ENCODE measurements at places on chromosomes 6 and 20.

DNA sequence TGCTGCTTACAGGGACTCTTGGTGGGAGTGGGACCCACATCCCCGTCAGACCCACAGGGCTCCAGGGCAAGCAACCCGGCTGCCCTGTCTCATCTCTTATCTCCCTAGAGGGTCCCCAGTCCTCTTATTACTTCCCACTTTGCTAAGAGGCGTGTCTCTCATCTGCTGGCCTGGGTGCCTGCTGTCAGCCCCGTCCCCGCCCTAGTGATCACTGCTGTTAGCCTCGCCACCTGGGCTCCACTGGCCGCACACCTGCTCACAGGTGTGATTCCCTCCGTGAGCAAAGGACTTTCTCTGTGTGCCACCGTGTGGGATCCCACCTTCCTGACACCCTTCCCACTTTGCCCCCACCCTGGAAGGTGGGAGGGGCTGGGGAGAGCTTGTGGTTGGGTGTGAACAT is 57.6 kb downstream of the TCP11 start:
- no peak for DNase-seq

DNA sequence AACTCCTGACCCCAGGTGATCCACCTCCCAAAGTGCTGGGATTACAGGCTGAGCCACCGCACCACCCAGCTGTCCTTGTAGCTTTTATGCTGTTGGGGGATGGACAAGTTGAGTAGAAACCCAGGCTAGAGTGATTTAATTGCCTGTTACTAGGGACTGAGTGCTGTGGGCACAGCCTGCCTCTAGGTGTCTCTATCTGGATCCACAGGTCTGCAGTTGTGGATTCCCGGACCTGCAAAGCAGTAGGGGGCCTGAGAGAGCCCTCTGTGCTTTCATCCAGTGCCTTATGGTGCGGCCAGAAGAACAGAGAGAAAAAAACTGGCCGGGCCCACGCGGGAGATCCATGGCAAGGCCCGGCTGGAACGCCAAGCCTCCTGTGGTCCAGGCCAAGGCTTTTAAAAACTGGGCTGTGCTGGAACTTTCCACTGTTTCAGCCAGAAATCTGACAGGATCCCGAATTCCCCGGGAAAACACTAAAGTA is 5.2 kb downstream of the SIRPA start:
- DNase-seq: peak; percentile 50

DNA sequence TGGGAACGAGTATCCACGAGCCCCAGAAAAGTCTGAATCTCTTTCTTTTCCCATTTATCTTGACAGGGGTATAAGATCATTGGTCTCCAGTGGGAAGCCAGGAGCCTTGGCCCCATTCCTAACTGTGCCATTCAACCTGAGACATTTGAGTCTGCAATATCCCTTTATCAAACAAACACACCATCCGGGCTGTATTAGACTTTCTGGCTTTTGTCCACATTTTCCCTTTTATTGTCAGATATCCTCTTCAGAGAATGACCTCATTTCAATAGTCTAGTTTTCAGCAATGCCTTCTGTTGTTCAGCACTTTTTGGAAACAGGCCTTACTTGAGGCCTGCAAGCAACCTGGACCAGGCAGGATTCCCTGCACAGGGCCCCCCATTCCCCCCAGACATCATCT is 15.7 kb downstream of the BPIFA1 start:
- no peak for DNase-seq

- no peak for DNase-seq
Measured at GRCh38 chr6:78400076-78400475, 467.3 kb upstream of the IRAK1BP1 start.

- DNase-seq: no peak
Measured at GRCh38 chr20:33481431-33481941, 8.4 kb upstream of the CBFA2T2 start.

GRCh38 chr6:157021993-157022740 is 245.0 kb downstream of the ARID1B start:
- DNase-seq: peak; percentile 90

- peak; percentile 98 for DNase-seq
Measured at GRCh38 chr6:130602151-130602770, 224.9 kb upstream of the SMLR1 start.

DNA sequence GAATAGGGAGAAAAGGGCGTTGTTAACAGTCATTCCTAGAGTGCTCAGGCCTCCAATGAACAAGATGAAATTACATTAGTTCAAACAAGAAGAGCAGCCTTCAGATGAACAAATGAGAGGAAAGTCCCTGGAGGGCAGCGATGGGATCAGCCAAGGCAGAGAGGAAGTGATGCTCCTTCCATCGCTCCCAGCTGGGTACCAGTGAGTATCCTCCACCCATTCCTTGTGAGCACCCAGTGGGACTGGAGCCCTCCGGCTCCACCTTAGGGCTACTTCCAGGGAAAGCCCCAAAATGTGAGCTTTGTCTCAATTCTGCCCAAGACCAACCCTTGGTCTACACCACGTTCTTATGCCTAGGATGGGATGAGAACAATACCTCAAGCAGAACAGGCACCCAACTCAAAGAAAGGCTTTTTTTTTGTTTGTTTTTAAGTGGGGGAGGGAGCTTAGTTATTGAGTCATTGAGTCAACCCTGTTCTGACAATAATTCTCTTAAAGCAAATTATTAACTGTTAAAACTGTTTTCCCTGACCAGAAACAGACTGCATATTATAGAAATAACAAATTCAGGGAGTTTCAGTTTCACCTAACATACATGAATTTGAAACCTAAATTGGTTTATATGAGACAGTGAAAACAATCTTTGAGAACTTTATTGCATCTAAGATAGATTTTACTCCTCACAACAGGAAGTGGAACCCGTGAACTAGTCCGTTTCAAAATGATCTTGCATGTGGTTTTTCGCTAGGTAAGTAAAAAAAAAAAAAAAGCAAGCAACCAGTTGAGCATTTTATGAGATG is 106.9 kb downstream of the IPCEF1 start:
- DNase-seq: no peak

GRCh38 chr6:149463781-149464180 is 21.0 kb downstream of the ZC3H12D start:
- DNase-seq: no peak

- DNase-seq: no peak
Measured at GRCh38 chr6:75424618-75425548, 68.7 kb downstream of the FILIP1 start.

DNA sequence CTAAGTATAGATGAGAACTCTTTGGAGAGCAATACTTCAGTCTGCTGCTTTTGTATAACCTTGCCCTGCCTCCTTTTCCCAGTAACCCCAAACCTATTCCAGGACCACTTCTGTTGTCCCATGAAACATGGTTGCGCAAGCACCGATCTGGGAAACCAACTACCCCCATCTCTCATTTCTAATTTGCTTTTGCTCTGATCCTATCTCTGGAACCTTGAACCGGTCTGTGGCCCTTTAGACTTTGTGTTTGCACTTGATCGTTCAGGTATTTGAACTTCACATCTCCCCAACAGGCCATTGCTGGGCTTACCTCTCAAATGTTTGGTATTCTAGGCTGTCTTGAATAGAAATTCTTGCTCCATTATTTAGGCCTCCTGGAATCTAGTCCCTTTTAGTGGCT is 25.0 kb downstream of the L3MBTL3 start:
- DNase-seq: no peak

- DNase-seq: peak; percentile 10
Measured at GRCh38 chr6:152004036-152004566, 196.6 kb downstream of the ESR1 start.

DNA sequence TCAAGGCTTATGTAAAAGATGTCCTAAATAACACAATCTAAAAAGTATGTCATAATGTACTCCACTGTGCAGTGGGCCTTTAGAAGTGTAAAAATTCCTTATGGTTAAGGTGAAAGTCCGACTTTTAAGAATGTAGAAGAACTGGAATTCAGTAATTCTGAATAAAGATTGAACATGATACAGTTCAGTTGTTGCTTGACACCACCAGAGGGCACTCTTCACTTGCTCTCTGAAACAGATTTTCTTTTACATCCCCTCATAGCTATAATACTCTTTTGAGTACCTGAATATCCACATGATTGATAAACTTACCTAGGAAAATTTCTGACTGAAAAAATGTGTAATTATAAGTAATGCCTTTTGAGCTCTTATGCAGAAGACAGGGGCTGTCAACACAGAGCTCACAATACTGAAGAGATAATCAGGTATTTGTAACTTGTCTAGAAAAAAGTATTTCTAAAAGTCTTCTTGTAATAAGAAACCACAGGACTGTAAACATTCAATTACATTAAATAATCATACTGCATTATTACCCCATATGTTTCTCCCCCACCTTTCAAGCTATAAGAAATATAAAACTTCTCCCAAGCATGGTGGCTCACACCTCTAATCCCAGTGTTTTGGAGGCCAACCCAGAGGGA is 92.1 kb downstream of the POPDC3 start:
- DNase-seq: peak; percentile 36

- DNase-seq: peak; percentile 30
Measured at GRCh38 chr6:138346302-138347195, 31.2 kb upstream of the SMIM28 start.

GRCh38 chr6:25553502-25553901 is 98.5 kb upstream of the SCGN start:
- DNase-seq: no peak

DNA sequence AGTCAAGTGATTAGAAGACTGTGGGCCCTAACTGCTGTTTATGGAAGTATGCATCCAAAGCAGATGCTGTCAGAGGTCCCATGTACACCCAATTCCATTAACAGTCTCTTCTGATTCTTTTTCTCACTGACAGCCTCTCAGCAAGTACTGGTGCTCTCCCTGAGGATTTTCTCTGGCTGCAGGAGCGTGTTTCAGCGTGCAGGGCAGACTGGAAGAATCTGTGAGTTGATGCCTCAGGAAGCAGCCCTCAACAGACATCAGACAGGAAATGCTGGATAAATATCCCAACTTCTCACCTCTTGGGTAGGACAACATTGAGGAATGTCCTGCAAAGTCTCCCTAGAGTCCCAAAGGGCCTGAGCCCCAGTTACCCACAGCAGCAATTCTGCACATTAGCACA is 40.8 kb downstream of the ANKEF1 start:
- no peak for DNase-seq

- DNase-seq: no peak
Measured at GRCh38 chr20:63700199-63701050, 4.0 kb downstream of the TNFRSF6B start.

DNA sequence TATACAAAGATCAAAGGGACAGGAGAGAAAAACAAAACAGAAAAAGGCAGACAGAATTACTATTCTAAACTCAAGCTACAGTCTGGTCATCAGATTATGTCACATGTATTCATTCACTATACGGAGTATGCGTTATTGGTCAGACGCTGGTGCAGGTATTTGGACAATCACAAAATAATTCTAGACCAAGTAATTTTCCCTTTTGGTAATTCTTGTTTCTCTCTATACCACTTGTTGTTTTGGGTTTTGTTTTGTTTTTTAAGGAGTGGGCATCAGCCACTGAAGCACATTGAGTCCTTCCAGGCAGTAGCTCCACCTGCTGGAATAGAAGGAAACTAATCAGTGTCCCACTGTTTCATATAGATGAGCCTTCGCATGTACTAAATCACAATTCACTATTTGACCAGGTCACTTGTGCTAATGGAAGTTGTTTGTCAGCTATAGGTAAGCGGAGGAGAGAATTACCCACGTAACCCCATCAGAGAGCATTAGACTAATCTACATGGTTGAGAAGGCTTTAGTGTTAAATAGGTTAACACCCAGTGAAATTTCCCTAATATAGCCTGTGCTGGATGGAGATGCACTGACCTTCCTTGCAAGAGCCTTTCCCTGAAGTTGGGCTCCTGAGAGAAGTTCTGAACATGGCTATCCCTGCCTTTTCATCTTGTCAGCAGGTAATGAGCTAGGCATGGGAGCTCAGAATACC is 77.9 kb downstream of the TNFAIP3 start:
- peak; percentile 32 for DNase-seq

GRCh38 chr20:60035-60918 is 27.2 kb upstream of the DEFB125 start:
- no peak for DNase-seq

DNA sequence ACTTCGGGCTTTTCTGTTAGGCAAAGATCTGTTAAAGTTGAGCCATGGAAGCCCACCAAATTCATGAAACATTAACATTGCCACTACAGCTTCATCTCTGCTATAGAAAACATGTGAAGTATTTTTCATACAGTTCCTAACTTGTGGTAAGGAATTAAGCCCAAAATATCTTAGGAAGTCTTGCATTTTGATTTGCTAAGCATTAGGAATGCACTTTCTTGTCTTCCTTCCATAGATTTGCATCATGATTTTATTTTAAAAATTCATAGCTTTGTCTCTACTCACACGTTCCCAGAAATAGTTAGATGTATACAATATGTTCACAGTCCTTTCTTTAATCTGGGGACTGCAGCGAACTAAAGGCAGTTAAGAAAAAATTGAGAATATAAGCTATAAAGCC is 325.6 kb downstream of the CENPW start:
- no peak for DNase-seq

GRCh38 chr20:18663932-18664331 is 76.1 kb downstream of the DTD1 start:
- peak; percentile 10 for DNase-seq

DNA sequence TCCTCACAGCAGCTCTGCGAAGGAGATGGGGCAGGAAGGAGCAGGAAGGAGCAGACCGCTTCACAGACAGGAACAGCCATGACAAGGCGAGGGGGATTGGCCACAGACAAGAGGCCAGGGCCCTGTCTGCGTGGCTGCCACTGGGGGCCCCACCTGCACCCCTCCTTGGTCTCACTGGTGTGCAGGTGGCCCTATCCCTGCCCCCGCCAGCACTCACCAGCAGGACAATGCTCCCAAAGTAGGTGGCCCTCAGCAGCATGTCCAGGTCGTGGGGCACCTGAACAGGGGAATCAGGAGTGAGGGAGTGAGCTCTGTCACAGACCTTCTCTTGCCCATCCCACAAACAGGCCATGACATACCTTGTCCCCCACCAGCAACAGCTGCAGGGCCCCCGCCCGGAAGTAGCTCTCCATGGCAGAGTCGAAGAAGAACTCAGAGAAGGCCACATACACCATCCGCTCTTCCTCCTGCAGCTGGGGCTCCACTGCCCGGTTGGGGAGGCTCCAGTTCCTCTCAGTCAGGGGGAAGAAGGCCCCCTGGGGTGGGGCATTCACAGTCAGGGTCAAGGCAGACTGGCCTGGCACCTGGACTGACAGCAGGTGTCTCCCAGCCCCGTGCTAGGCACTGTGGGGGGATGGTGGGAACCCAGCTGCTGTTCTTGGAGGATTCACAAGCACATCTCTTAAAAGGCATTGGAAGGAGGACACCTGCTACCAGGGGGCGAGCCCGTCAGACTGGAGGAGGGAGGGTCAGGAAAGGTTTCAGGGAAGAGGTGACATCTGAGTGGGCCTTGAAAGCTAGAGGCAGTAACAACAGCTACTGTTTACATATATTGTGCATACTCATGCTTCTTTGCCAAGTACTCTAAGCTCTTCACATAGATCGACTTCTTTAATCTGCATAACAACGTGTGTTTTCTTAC is 7.1 kb downstream of the PLTP start:
- DNase-seq: no peak

- no peak for DNase-seq
Measured at GRCh38 chr6:31769684-31770371, 7.3 kb downstream of the VWA7 start.

DNA sequence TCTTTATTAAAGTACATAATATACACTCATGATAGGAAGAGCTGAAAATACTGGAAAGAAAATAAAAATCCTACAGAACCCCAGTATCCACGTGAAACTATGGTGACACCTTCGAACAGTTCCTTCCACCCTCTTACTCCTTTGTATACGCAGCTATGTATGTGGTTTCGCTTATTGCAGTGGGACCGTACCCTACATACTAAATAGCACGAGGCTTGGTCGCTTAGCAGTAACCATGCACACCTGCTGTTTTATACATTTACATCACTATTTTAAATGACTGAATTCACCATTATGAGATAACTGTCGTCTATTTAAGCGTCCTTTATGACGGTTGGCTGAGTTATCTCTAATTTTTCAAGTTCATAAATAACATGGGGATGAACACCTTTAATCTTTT is 400.1 kb downstream of the CDH4 start:
- no peak for DNase-seq
